ENCODE measurements at places on chromosomes 7 and 10.

DNA sequence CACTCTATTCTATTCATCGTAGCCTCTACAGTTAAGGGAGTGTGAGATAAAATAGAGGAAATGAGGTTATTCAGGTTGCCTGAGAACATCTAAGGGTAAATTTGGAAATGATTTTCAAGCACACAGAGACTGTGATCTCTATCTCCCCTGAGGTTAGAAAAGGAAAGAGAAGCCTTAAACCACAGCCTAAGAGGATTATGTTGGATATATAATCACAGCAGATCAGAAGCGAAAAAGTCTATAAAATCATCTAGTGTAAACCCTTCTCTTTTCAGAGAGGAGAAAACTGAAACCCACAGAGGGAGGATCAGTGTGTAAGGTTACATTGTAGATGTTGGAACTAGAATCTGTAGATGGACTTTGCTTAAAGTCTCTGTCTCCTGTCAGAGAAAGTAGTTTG, 90.6 kb upstream of the SEMA3E start:
- no peak for DNase-seq

DNA sequence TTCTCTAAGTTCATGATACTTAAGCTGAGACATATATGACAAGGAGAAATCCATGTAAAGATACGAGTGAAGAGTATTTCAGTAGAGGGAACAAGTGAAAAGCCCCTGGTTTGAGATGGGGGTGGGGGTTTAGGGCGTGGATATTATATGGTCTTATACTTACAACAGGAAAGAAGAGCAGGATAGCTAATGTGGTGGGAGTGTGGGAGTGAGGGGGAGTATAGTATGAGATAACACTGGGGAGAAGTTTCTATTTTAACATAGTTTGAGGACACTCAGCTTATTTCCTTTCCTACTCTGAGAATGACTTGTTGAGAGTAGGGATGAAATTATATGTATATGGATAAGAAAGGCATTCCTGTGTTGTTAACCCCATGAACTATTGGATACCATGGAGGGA, 36.5 kb downstream of the MCU start:
- DNase-seq, result no peak

DNA sequence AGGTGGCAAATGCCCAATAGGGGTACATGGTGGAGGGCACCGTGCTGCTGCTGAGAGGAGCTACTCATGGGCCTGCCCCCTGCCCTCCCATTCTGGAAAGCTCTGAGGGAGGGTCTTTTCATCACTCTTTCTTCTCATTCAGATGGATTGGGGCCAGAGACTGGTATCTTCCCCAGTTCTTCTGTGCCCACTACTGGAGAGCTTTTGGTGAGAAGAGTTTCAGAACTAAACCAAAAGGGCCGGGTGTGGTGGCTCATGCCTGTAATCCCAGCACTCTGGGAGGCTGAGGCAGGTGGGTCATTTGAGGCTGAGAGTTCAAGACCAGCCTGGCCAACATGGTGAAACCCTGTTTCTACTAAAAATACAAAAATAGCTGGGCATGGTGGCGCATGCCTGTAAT, 12.5 kb downstream of the ADRA2A start:
- DNase-seq, result no peak

DNA sequence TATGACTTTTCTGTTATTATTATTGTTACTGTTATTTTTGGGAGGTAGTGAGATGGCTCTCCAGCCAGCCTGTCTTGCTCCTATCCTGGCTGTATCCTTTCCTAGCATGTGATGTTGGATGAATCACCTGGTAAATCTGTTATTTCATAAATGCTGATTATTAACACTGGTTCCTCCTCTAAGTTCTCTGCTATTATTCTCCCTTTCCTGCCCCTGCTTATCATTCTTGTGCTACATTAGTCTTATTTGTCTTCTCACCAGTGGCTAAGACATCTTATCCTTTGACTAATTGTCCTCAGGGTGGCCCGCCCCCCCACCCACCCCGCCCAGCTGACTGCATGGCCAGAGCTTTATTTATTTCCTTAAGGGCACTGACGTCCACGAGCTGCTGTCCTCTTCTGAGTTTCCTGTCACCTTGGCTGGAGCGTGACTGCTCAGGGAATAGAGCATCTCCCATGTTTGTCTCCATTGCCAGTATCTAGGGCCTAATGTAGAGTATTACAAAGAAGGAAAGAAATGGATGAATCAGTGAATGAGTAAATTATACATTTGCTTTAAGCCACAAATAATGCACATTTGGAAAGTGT, 110.1 kb upstream of the KLF6 start:
- DNase-seq, result no peak

- DNase-seq, result no peak
These were observed 3.3 kb upstream of the CDCA7L start for GRCh38 chr7:21948887-21949540.

DNA sequence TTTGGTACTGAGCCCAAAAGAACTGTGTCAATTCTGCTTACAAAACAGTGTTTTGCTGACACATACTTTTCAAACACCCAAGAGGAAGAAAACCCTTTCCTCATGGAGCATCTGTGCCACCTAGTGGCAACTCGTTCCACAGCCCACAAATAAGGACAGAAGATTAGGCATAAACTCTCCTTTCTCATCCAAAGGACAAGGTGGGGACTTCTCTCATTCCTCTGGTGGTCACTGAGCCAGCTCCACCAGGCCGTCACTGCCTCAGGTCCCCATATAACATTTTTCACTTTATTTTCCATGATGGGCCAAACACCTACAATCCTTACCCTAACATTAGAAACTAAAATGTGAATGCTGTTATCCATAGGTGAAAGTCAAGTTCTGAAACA, 76.9 kb downstream of the RNF216 start:
- DNase-seq, result peak; percentile 59

GRCh38 chr7:151315038-151315655, 26.5 kb upstream of the NUB1 start:
- peak; percentile 67 for DNase-seq

- DNase-seq, result no peak
These were observed 26.4 kb upstream of the PPP3CB start for GRCh38 chr10:73522263-73522662.

DNA sequence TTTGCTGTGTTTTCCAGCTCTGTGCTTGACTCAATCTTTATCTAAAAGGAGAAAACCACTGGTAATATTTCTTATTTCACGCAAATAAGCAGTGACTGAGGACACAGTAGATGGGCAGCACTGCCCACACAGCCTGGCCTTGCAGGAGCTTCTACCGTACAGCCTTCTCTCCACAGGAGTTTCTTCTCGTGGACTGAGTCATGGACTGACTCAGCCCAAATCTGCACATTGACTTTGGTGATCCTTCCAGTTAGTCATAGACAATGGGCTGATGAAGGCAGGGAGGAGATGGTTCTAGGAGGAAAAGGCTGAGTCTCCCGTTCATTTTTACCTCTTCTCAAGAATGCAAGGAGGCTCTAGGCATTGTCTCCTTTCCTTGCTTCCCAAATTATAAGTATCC, 200.7 kb downstream of the RAPGEF5 start:
- DNase-seq, result no peak

DNA sequence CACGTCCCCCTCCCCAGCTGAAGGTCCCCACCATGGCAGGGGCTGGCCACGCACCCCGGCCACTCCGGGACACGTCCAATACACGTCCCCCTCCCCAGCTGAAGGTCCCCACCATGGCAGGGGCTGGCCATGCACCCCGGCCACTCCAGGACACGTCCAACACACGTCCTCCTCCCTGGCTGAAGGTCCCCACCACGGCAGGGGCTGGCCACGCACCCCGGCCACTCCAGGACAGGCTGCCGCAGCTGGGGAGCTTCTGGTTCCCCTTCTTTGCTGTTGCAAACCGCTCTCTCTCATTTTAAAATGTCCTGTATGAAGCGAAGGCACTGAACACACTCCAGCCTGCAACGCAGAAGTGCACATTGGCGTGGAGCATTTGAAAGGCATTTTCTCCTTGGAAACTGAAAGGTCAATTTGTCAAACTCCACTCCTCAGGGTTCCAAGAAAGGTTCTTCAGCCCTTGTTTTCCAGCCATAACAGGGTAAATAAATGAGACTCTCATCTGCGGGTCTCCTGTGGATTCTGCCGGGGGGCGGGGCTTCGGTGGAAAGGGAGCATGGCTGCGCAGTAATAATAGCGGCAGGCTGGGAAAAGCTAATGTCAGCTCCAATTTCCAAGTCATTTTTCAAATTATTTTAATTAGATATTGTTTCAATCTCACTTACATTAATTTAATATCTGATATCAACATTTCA, 580.3 kb downstream of the DNAJB6 start:
- no peak for DNase-seq

- DNase-seq, result no peak
These were observed 104.3 kb downstream of the AHR start for GRCh38 chr7:17402628-17403278.

DNA sequence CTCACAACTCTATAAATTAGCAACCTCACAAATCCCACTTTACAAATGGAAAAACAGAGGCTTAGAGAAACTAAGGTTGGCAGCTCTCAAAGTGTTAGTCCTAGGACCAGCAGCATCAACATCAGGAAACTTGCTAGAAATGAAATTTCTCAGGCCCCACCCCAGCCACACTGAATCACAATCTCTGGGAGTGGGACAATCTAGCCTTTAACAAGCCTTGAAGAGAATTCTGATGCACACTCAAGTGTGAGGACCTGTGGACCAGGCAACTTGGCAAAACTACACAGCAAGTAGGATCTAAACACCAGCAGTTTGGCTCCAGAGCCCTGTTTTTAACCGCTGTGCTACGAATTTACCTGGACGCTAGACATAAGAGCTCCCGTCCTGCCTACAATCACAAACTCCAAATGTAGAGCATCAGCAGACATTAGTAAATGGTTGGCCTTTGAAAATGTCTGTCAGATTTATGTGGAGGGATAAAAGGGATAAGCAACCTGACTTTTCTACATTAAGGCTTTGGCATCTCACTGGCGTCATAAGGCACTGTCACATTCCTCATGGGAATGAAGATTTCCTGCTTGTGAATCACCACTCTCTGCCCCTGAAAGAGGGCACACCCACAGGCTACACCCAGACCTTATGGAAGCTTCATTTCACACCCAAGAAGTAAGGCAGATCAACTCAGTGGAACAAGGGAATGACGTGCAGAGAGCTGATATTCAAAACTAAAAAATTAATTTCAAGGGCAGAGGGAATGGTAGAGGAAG, 34.5 kb downstream of the PPP1R3C start:
- no peak for DNase-seq

DNA sequence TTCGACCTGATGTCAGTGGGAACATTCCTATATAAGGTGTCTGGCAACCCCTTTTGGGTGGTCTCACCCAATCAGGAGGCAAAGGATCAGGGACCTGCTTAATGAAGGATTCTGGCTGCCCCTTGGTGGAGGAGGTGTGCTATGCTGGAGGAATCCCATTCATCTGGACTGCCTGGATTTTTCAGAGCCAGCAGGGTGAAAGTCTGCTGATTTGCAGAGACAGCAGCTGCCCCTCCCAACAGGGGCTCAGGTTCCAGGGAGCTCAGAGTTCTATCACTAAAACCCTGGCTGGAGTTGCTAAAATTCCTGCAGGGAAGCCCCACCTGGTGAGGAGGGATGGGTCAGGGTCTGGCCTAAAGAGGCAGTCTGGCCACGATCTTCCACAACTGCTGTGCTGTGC, 398.5 kb upstream of the CNTNAP2 start:
- DNase-seq, result no peak

GRCh38 chr7:15566476-15566875, 4.7 kb upstream of the AGMO start:
- no peak for DNase-seq

DNA sequence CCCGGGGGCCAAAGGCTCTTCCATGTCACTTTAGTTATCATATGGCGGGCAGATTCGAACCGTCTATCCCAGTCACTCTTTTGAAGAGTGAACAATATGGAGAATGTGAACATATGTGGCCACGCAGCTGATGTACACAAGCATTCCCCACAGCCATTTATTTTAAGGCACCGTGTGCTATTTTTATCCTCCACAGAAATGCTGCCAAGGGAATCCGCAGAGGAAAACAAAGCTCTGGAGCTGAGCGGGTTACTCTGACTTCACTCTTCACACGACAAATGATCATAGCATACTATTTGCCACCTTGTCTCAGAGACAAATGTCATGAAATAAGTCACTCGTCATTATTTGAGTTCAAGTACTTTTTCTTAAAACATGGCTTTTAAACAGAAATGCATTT, 100.3 kb downstream of the CTBP2 start:
- no peak for DNase-seq

DNA sequence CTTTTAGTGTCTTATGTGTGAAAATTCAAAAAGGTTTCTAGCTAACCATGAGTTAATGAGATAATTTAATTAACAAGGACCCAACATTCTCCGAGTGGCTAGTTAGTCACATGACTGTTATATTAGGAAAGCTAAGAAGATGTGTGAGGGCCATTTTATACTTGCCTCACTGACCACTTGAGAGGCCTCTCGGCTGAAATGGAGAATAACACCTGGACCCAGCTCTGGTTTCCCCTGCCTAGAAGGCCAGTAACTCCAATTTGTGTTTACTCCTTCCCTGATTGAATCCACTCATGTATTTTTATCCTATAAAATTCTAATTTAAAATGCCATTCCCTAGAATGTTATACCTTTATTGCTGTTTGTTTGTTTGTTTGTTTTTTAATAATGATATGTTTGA, 1091.2 kb downstream of the KCNMA1 start:
- no peak for DNase-seq

DNA sequence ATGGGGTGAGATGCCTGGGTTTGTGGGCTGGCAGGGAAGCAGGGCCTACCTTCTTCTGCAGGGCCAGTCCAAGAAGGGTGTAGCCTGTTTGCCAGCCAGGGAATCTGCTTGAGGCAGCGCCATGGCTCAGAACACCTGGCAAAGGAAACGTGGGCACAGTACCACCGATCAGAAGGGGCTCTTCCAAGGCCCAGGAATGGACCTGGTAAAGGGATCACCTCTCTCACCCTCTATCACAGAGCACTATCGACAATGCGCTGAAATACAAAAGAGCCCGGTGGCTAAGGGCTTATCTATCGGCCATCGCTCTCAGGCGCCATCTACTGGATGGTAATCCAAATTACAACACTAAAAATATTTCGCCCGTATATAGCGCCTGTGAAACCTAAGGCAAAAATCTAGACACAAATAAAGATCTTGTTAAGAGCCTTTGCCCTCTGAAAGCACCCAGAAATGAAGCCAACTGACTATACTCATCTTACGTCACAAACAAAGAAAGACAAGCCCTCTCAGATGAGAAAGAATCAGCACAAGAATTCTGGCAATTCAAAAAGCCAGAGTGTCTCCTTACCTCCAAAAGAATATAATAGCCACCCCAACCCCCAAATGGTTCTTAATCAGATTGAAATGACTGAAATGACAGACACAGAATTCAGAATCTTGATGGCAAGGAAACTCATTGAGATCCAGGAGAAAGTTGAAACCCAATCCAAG, 217.8 kb upstream of the HPS1 start:
- no peak for DNase-seq

DNA sequence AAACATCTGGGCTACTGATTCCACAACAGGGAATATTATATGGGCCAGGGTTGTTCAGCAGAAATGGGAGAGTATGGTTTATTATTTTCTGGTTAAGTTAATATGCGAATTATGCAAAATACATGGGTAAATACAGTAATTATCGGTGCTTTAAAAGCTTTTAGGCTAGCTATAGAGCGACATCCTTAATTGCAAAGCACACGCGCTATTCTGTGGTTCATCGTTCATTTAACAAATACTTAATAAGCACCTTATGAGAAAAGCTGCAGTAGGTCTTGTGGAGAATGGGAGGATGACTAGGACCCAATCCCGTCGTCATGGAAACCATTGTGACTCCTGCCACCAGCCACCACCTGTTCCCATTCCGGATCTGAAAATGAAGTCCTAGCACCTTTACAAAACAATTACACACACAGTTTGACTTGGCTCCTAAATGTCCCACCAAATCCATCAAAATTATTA, 623 bp upstream of the CEP41 start:
- no peak for DNase-seq

- no peak for DNase-seq
These were observed 10.1 kb upstream of the CUZD1 start for GRCh38 chr10:122855745-122856144.
